ENCODE measurements at places on chromosomes 4 and X.

GRCh38 chr4:56229947-56230346 is 157.3 kb downstream of the AASDH start:
- no peak for DNase-seq

GRCh38 chrX:108261549-108262203 is 170.1 kb downstream of the ATG4A start:
- no peak for DNase-seq

- DNase-seq: no peak
These were observed 226.1 kb upstream of the F9 start for GRCh38 chrX:139304471-139304870.

DNA sequence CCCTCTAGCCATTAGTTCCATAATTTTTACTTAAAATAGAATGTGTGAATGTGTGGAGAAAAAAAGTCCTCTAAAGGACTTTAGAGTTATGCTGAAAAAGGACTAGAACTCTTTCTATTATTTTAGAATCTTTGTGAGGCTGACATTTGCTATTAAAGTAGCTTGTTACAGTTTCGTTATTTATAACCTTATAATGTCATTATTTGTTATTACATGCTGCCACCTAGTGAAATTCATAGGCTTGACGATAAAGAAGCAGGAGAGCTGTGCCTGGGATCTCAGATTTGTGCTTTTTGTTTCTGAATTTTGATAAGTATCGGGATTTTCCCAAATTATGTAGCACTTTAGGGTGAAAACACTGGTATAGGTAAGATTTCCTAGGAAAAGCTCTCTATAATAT is 38.5 kb upstream of the TAPT1 start:
- DNase-seq: peak; percentile 58

Measured in CD4-positive, alpha-beta T cell treated with Interleukin-21 for 1 hour (primary cell).